ENCODE measurements at places on chromosomes 13 and 19. TPM values are rescaled to one million over a fixed set of nuclear protein-coding genes. Genes with fewer than 3 reads are reported as not detected.

The DNAJC3 gene
- 121 TPM for total RNA-seq

The FGF21 gene
- not detected for total RNA-seq

The FPR3 gene
- 1.6 TPM for total RNA-seq

The CGB3 gene
- not detected for total RNA-seq

The PPM1N gene
- not detected for total RNA-seq

The MEF2B gene
- 0.67 TPM for total RNA-seq

Measured in thyroid gland (tissue), 4 donors.